Hypothalamus (tissue), 51 donors: ENCODE measurements at places on chromosomes 12 and 14.

DNA sequence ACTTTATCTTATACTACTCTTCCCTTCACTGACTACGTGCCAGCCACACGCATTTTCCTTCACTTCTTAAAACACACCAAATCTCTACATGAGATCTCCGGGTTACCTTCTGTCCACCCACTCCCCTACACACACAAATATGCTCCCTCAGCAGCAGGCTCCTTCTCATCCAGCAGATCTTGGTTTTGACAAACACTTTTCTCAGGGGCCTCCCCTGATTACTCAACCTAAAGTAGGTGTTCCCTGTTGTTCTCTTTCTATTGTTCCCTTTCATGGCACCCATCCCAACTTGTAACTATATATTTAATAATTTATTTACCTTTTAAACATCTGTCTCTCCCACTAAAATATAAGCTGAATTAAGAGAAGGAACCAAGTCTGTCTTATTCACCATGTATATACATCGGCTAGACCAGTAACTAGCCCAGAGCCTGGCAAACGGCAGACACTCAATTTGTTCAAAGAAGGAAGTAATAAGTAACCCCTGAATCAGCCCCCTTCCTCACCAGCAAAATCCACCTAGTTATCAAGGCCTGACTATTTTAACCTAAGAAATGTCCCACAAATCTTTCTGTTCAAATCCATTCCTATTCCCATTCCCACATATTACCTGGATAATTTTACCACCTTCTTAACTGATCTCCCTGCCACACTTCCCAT, 2.7 kb downstream of the C2CD5 start:
- DNase-seq = no peak

DNA sequence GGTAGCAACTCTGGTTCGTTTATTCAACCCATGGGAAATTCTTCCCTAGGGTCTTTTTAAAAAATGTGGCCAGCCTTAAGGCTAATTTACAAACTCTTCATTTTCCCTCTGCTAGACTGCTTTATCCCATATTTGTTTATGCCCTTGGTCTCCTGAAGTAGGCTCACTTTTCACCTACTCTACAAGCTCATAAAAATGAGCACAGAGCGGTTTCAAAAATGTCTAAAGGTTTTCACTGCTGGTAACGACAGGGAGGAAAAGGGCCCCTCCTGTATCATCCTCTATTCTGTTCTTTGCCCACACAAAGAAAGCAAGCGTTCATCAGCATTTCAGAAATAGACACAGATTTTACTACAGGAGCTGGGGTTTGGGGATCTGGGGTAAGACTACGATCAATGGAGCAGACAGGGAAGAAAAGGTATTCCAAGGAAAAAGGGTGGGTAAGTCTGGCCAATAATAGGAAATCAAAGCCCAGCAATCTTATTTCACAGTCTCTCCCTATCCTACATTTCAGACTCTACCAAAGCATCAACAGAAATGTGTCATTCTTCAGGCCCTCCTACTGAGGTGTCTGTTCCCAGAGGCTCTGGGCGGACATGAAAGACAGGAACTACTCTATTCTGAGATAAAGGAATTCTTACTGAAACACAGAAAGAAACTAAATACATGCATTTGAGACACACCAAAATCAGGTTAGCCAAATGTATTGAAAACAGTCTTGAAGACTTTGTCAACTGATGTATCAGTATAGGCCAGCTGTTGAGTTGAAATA, 86.4 kb downstream of the SPPL3 start:
- DNase-seq = no peak

GRCh38 chr12:128693115-128693514, 130.6 kb downstream of the SLC15A4 start:
- no peak for DNase-seq

DNA sequence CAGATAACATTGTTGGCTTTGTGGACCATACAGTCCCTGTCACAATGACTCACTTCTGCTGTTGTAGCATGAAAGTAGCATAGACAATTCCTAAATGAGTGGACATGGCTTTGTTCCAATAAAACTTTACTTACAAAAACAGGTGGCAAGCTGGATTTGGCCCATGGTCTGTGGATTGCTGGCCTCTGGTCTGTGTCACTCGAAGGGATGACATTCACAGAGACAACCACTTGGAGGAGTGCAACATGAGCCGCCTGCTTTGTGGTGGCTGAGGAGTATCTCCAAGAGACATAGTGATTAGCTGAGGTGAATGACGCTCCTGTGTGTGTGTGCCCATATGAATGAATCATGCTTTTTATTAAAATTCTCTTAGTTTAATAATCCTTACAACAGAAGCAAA, 81.3 kb upstream of the NRXN3 start:
- DNase-seq = no peak

DNA sequence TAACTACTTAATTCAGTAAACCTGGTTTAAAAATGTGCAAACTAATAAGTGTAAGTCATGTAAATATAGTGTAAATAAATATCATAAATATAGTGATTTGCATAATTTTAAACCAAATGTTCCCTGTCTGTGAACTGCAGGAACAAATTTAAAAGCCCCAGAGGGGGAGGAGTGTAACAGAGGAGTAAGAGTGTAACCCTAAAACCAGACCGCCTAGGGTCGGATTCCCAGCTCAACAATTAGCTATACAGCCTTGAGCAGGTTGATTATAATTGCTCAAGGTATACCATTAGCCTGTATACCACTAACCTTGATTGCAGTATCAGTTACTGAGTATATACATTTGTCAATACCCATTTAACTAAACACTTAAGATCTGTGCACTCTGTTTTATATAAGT, 218.4 kb downstream of the ADAMTS20 start:
- DNase-seq = no peak

GRCh38 chr12:2646341-2646740, 148.4 kb upstream of the FKBP4 start:
- DNase-seq = no peak

GRCh38 chr12:6567112-6567670, 900 bp downstream of the NOP2 start:
- no peak for DNase-seq

GRCh38 chr14:35333264-35333730, 41.1 kb downstream of the PSMA6 start:
- DNase-seq = no peak

DNA sequence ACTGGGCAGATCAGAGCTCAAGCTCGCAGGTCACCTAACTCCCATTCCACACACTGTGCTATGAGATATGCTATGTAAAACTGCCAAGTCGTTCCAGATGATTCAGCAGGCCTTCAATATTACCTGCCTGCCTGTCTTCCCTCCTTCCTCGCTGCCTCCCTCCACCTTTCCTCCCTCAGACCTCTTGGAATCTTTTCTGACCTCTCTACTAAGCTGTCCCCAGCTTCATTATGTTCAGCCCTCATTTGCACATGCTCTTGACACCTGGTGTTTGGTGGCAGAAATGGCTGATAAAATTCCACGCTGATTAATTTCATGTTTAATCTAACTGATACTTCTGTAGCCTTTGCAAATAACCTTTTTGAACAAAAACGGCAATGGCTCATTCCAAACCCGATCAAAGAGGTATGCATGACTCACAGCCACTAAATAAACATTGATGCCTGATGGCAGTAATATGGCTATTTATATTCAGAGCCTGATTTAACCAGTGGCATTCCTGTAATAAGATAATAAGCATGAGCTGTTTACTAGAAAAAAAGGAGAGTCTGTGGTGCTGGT, 130.8 kb upstream of the EGLN3 start:
- no peak for DNase-seq

- no peak for DNase-seq
These were observed 343.9 kb downstream of the NPAS3 start for GRCh38 chr14:33282331-33283230.

- DNase-seq = no peak
These were observed 199.7 kb upstream of the CPNE8 start for GRCh38 chr12:39105111-39105510.

GRCh38 chr12:60967128-60967527, 1293.1 kb upstream of the USP15 start:
- no peak for DNase-seq

DNA sequence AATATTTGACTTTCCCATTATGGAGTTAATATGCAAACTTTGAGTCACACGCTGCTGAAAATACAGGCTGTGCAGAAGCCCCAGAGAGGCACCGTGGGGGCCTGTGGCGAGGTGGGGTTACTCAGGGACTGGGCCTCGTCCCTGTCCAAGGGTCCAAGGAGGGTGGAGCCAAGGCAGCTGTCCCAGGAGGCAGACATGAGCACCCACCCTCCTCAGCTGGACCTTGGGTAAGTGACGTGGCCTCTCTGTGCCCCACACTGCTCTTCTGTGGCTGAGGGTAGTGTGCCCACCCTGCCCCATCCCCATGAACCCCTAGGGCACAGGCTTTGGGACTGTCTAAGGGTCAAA, 39.4 kb downstream of the FAM222A start:
- no peak for DNase-seq

DNA sequence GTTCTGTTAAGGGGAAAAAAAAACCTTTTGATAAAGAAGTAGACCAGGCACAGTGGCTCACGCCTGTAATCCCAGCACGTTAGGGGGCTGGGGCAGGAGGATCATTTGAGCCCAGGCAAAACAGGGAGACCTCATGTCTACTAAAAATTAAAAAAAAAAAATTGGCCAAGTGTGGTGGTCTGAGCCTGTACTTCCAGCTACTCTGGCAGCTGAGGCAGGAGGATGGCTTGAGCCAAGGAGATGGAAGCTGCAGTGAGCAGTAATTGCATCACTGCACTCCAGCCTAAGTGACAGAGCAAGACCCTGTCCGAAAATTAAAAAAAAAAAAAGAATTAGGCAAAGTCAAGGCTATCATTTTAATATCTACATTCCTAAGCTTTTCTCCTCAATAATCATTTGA, 124.8 kb upstream of the CPM start:
- DNase-seq = no peak

GRCh38 chr12:108653082-108653516, 19.4 kb upstream of the SELPLG start:
- DNase-seq = no peak

GRCh38 chr12:101039848-101040531, 170.0 kb downstream of the SLC5A8 start:
- DNase-seq = no peak
